ENCODE measurements at places on chromosomes 7 and 10.

- DNase-seq = no peak
Observed at GRCh38 chr7:70678621-70679251, 453.2 kb upstream of the GALNT17 start.

DNA sequence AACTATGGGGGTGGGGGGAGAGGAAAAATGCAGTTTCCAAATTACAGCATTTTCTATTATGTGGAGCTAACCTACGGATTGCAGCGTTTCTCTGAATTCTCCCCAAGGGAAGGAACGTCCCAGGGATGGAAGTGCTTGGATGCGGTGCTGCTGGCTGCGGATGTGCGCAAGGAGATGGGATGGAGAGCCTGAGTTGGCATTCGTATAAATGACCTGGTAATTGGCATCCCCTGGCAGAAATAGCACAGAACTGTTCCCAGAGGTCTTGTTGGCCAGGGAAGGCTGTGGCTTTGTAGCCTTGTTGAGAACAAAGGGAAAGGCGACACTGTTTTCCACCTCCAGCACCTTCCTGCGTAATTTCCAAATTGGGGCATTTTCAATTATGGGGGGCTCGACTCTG, 2.7 kb downstream of the ORAI2 start:
- no peak for DNase-seq

GRCh38 chr10:93160829-93161228, 87.1 kb downstream of the CYP26A1 start:
- peak; percentile 34 for DNase-seq

DNA sequence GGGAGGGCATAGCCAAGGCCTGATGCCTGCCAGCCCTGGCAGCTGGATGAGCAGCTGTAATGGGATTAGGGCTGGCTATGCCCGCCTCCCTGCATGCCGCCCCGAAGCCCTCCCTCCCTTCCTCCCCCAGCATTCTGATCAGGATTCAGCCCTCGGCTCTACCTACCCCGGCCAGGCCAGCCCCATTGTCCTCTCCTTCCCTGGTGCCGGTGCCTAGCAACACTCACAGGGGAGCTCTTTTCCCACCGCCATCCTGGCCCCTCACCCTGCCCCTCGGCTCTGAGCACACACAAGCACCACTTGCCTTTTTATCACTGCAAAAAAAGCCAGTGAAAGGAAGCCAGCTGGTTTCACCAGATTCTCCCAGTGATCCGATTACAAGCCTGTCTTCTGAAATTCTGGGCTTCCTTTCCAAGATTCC, 9.0 kb upstream of the ADCYAP1R1 start:
- no peak for DNase-seq

DNA sequence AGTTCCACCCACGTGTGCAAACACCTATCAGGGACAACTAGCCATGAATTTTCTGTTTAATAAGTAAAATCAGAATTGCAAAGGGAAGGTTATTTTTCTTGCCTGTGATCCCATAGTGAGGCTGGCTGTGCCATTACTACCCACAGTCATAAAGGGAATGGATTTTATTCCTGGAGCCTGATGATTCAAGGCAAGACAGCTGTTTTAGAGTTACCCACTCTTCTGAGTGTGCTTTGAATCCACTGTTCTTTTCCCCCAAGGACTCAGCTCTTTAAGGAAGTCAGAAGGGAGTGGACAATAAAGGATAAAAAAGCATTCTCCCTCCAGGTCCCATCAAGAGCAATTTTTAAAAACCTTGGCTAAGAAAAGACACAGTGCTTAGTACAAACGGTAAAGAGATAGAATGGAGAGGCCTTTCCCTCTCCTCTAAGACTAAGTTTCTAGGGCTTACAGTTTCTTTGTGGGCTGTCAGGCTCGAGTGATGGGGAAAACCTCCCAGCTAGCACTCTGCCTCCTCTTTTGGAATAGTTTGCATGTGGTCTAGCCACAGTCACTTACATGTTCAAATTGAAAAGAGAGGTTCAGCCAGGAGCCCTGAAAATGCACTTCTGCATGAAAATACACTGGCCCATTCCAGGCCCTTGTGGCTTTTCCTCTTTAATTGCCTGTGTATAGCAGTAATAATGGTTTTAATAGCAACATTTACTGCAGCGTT, 5.1 kb upstream of the LRRC4 start:
- no peak for DNase-seq

DNA sequence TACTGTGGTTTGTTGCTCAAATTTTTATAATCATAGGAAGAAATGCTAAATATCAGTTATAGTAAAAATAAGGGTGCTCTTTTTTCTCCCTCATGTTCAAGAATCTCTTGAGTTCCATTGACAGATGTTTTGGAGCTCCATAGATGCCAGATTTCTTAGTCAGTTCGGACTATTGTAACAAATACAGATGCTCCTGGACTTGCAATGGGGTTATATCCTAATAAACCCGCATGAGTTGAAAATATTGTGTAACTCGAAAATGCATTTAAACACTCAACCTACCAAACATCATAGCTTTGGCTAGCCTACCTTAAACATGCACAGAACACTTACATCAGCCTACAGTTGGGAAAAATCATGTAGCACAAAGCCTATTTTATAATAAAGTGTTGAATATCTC, 100.7 kb upstream of the CSTF2T start:
- DNase-seq = no peak

DNA sequence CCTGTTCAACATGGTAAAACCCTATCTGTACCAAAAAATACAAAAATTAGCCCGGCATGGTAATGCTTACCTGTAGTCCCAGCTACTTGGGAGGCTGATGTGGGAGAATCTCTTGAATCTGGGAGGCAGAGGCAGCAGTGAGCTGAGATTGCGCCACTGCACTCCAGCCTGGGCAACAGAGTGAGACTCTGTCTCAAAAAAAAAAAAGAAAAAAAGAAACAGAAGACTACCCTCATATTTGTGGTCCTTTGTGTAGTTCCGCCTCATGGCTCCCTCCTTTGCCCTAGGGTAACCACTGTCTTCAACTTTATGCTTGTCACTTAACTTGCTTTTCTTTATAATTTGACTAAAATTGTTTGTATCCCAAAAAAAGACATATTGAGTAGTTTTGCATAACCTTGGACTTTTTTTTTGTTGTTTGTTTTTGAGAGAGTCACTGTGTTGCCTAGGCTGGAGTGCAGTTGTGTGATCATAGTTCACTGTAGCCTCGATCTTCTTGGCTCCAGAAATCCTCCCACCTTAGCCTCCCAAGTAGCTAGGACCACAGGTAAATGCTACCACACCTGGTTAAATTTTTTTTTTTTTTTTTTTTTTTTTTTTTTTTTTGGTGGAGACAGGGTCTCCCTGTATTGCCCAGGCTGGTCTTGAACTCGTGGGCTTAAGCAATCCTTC, 3.7 kb downstream of the ZNF487 start:
- DNase-seq = no peak

DNA sequence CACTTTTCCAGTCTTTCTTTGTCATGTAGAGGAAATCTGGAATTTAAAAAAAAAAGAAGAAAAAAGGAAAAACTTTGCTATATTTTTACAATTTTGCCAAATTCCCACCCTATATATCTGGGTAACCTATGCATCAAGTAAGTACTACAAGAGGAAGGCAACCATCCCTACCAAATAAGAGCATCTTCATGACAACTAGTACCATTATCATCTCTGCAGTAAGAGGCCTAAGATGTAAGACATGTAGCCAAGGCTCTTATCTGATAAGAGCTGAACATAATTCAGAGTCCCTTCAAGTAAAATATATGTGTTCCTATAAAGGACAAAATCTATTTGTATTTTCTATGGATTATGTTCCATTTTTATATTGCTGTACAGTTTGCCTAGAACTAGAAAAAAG, 3.5 kb downstream of the THAP5 start:
- DNase-seq = no peak

- no peak for DNase-seq
Observed at GRCh38 chr7:29853072-29853471, 46.8 kb downstream of the WIPF3 start.

- no peak for DNase-seq
Observed at GRCh38 chr10:114571316-114571999, 86.6 kb downstream of the ABLIM1 start.

GRCh38 chr7:28988810-28989209, 30.7 kb upstream of the TRIL start:
- DNase-seq = no peak

- no peak for DNase-seq
Observed at GRCh38 chr7:112882511-112882910, 92.3 kb upstream of the TMEM168 start.

DNA sequence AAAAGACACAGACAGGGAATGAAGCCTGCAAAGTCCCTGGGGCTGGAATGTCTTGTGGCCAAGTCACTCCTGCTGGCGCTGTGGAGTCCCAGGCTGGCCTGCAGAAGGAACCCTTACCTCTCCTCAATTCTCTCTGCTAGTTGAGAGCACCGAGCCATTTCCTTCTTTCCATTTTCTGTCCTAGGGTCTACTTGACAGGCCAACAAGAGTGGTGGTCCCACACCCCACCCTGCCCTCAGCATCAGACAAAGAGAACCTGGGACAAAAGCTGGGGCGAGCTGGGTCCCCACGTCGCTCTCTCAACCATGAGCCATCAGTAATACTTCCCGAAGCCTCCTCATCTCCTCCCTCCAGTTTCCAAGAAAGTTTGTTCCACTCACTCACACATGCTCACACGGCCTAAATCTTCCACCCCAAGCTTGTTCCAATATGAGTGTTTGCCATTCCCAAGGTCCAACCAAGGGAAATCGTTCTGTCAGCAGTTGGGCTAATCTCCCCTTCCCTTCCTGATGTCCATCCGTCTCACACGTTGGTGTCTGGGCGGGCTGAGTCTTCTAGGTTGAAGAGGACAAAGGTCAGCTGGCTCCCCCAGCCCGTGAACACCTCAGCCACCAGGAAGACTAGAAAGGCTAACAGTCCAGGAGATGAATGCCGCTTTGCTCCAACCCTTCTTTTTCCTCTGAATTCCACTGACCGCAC, 44.3 kb downstream of the CLEC2L start:
- DNase-seq = no peak

DNA sequence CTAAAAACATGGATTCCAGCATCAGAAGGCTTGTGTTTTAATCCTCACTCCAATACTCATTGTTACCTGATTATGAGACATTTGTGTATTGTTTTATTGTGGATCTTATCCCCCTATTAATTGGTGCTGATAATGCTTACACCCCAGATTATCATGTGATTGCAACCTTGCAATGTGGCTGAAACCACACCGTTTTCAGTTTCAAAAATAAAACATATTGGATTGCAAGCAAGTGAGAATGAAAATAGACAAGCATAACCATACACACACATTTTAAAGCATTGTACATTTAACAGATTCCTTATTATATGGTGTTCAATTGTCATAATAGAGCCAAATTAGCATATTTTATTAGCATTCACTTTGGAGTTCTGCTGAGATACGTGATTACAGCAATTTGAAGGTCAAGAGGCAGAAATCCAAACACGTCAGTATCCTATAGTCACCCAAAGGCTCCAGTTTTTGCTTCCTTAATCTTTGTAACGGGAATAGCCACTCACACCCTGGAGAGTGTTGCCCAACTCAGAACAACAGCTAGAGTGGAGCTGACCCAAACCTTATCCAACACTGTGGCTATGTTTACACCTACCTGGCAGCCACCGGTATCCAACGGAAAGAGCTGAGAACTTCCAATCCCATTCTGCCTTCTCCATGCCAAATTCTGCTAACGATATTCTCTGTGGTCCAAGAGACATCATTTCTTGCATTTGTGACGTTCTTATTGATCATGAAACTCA, 317.1 kb upstream of the KLF6 start:
- no peak for DNase-seq

DNA sequence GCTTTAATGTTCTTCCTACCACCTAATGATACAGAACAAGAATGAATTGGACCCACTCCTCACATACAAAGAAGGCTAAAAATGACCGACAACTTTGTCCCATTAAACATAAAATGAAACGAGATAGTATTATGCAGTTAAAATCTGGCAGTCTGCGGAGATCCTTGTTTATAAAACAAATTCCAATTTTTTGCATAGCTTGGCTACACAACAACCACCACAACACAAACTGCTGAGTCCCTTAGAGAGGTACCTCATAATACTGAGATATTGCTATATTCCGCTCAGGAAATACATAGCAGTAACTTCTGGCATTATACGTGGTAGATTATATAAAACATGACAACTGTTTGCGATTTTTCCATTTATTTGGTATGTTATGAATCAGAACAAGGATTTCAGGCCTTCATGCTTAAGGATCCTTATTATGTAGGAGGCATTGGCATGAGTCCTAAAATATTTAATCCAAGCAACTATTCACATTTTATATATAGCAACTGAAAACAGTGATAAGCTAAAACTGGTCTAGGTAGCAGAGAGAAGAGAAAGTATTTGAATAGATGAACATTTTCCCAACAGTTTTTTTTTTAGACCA, 96.0 kb downstream of the ANK3 start:
- DNase-seq = no peak

DNA sequence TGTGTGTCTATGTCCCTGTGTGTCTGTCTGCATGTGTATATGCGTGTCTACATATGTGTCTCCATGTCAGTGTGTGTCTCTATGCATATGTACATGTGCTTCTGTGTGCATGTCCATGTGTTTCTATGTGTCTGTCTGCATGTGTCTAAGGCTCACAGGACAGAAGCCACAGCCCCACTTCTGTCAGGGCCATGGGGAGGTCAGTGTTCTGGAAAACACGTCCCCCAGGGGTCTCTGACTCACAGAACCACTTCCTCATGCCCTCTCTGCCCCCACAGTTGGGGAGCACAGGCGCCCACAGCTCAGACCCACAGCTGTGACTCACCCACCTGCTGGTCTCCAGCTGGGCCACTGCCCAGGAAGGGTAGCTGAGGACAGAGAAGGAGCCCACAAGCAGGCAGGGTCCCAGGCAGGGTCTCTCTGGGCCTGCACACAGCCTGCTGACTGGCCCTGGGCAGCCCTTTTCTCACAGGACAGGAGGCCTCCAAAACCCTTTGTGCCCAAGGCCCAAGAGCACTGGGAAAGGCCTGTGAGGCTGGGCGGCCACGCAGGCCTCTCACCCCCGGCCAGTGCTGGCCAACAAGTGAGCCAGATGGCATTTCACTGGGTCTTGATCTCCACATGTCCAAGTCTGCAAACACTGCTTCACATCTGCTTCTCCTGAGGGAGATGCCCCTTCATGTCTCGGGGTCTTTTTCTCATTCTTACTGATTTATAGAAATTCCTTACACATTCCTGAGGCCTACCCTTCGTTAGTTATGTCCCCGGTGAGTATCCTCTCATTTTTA, 102.9 kb upstream of the FAM20C start:
- no peak for DNase-seq

DNA sequence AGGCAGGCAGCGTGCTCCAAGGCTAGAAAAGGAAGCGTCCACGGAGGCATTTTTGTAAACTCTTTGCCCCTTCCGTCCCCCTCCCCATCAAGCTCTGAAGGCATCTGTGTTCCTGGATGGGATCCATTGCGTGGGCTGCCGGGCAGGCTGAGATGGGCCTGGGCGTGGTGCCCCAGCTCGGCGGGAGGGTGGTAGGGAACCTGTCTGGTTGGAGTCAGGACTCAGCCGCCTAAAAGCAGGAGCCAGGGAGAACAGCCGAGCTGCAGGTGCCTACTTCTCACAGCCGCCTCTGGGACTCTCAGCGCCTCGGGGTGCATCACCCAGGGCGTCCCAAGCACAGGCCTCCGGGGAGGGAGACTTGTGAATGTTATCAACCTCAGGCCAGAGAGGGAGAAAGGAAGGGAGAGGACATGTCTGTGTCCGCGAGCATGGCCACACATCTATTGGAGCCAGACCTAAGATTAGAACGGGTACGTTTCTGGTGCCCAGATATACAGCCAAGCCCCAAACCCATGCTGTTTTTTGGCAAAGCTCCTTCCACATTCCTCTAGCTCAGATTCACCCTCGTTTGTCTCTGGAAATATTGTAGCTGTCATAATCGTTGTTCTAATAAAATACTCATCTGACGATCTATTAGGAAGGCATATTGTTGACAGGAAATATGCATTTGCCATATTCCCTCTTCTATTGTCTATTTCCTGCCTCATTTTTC, 48.6 kb upstream of the CTBP2 start:
- DNase-seq = no peak

- DNase-seq = no peak
Observed at GRCh38 chr10:94427166-94427565, 24.8 kb downstream of the TBC1D12 start.
